Right ventricle myocardium superior (tissue), 1 donor: ENCODE measurements at places on chromosomes 3 and 15. TPM values are rescaled to one million over a fixed set of nuclear protein-coding genes. Genes with fewer than 3 reads are reported as not detected.

The GPR160 gene
- total RNA-seq: 0.54 TPM

The COLQ gene
- 2.2 TPM for total RNA-seq

The KLF13 gene
- total RNA-seq: 65.7 TPM

The SLC6A1 gene
- total RNA-seq: 0.73 TPM

The TMC3 gene
- not detected for total RNA-seq

The TKT gene
- 43.6 TPM for total RNA-seq

The SLC12A1 gene
- total RNA-seq: not detected

The TMEM87A gene
- 17.3 TPM for total RNA-seq

The SCAPER gene
- total RNA-seq: 47.8 TPM

The RAB11A gene
- 142 TPM for total RNA-seq
